Stimulated activated CD8-positive, alpha-beta memory T cell treated with anti-CD3 and anti-CD28 coated beads, Interleukin-2, amount 100 ng/mL, for 1 hour (primary cell): ENCODE measurements at places on chromosomes 3 and 15.

DNA sequence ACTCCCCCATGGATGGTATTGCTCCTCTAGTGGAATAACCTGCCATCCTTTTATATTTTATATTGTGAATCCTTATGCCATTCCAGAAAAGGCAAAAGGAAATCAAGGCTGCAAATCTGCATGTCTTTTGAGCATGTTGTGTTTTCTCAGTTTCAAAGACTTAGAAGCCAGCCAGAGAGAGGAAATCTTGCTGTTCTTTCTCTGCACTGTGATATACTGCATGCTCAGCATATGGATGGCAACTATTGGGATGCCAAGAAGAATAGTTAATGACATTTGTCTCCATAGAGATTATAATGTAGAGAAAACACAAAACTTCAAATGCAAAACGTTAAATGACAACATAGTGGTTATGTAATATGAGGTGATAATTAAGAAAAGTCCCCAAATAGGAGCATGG is 106.0 kb upstream of the NUDT16 start:
- no peak for DNase-seq

DNA sequence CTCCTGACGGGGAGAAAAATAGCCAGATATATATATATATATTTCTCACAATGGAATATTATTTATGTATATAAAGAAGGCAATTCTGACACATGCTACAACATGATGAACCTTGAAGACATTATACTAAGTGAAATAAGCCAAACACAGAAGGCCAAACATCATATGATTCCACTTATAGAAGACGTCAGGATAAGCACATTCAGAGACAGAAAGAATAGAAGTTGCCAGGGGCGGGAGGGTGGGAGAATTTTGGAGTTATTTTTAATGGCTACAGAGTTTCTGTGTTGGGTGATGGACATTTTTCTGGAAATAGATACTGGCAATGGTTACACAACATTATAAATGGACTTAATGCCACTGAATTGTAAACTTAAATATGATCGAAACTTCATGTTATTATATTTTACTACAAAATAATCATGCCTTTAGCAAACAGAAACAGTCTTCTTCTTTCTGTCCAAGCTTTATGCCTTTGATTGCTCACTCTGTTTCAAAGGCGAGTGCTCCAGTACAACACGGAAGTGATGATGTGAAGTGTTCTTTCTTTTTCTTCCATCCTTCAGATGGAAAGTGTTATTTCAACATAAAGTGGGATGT is 514.0 kb downstream of the OCA2 start:
- DNase-seq: no peak

- DNase-seq: no peak
These were observed 20.1 kb upstream of the NR2C2 start for GRCh38 chr3:14927308-14927707.

- no peak for DNase-seq
These were observed 271.9 kb downstream of the FEZF2 start for GRCh38 chr3:62101488-62101887.

DNA sequence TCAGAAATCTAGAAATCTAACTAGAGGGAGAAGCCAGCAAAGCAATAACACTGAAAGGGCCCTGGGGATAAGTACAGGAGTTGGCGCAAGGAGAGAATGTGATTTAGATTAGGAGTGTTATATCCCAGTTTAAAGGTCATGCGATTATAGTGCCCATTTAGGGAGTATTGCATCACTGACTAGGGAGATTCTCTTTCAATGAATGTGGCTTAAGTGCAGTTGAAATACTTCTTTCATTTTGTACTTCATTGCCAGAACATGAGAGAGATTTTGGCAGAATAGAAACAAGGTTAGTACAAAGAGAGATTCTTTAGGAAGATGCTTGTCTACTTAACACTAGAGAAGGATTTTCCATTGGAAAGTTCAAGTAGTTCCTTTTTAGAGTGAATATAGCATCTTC is 13.9 kb downstream of the ROBO2 start:
- no peak for DNase-seq

- no peak for DNase-seq
These were observed 9.9 kb upstream of the ARIH1 start for GRCh38 chr15:72464251-72464650.

DNA sequence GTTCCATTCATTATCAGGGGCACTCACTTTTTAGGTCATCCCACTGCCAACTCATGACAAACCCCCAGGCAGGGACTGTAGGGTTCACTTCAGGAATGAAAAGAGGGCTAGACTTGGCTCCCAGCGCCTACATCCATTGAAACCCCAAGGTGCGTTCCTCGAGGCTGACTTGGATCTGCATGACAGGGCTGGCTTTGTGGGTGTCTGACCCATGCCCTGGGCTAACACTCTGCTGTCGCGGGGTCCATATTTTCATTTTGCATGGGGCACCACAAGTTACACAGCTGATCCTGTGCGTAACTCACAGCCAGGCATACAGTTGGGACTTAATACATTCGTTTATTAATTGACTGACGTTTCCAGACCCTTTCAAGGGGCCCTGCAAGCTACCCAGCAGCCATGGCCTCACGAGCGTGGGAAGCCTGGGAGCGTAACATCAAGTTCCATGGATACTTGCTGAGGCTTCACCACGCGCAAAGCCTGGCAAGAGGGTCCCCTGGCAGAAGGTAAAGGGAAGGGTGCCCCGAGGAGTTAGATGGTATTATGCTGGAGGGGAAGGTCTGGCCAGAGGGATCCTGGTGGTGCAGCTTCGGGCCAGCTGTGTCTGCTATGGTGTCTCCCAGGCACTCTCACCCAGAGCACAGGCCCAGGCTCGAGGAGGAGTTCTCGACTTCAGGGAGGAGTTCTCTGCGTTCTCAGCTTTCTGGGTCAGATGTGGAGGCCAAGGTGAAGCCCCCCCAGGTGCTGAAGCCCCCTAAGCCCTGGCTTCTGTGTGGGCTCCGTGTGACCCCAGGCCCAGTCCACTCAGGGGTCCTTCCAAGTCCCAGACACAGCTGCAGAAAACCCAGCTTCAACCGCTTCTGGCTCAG is 85.4 kb downstream of the ADAMTS17 start:
- no peak for DNase-seq

- DNase-seq: no peak
These were observed 48.1 kb upstream of the USP3 start for GRCh38 chr15:63456258-63456657.

DNA sequence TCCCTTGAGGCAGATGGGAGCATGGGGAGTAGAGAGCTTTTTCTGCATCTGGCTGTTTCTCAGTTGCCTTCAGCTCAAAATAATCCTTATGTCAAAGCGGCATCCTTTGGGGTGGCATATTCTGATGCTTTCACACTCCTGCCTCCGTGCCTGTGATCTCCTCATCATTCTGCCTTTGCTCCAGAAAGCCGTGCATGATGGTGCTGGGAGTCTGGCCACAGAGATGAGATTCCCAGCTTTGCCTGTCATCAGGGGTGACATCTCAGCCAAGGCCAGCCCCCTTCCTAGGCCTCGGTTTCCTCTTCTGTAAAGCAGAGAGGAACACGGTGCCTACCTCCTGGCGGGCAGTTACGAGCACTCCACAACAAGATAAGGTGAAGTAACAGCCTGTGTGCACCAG is 96.3 kb upstream of the ALDH1A3 start:
- DNase-seq: no peak
